ENCODE measurements at places on chromosomes 12 and 14.
A peak's percentile ranks its signal among the peaks of the same experiment; 100 is the strongest.

GRCh38 chr12:27504507-27504906 lies 19.5 kb upstream of the PPFIBP1 start:
- no peak for DNase-seq

GRCh38 chr12:25089738-25090137 lies 105.2 kb downstream of the DNAI7 start:
- DNase-seq: no peak

GRCh38 chr12:13135371-13136178 lies 32.1 kb upstream of the GSG1 start:
- DNase-seq: no peak

DNA sequence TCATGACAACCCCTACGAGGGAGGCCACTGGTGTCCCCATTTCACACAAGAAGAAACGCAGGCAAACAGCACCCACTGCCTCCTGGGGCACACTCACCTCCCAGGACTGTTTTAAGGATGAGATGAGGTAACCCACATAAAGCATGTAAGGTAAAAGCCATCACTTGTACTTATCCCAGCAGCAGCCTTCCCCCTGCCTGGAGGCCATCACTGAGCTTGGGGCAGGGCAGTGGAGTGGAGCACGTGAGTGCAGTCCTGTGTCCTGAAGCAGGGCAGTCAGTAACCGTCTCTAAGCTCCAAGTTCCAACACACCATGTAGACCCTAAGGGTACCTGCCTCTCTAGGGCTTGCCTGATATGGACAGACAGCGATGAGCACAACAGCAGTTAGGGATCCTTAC lies 1.7 kb downstream of the POLE start:
- no peak for DNase-seq

DNA sequence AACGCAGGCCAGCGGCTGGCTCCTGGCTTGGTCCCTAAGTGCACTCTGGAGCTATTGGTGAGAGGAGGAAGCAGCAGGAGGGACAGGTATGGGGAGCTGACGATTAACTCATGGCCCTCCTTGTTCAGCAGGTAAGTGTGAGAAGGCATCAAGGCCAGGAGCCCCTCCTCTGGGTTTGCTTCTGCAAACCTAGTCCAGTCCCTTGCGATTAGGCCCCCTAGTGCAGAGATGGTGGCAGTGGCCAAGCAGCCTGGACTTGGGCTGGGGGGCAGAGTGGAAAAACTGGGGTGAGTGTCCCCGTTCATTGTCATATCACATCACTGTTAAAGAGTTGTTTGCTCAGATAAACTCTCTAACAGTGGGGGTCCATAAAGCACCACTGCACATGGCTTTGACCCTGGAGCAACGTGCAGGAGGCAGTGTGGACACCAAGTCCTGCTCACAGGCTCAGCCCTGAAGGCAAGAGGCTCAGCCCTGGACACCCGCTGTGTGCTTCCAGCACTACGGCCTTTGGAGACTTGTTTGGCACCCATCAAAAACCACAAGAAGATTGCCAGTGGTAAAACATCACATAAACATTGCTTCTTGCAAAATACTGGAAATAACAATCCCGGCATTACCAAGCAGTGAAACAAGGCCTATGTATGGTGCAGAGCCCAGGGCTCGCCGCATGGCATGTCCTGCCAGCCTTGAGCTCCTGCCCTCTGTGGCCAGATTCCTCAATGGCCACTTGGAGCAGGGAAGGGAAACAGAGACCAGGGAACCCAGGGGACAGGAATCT lies 184.3 kb upstream of the RTL1 start:
- no peak for DNase-seq

- DNase-seq: peak; percentile 6
These were observed 1.7 kb downstream of the HSPA2 start for GRCh38 chr14:64541972-64542835.

GRCh38 chr14:75835156-75835725 lies 146.6 kb downstream of the TGFB3 start:
- no peak for DNase-seq

DNA sequence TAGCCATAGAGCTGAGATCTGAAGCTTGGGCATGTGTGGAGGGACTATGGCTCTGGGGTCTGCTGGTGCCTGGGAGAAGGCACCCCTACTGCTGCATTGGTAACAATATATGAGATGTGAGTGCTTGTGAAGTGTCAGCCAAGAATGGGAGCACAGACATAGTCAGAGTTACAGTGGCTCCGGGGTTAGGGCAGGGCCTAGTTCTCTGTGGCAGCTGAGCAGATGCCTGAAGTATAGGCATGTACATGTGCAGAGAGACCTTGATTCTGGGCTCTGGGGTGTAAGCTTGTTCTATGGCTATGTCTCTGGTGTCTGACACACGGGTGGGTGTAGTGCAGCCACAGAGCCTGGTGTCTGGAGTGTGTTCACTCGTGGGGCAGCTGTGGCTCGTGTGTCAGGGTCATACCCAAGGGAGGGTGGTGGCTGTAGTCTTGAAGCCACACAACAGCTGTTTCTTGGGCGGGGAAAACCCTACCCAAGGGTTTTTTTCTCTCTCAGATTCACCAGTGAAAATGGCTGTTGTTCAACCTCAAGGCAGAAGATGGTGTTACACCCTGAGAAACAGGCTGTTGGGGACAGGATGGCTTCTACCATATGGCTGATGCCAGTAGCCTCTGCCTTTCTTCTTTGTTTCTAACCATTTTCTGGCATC lies 11.9 kb upstream of the TCL1A start:
- DNase-seq: no peak

- no peak for DNase-seq
These were observed 53.8 kb downstream of the PEBP1 start for GRCh38 chr12:118189741-118190191.

DNA sequence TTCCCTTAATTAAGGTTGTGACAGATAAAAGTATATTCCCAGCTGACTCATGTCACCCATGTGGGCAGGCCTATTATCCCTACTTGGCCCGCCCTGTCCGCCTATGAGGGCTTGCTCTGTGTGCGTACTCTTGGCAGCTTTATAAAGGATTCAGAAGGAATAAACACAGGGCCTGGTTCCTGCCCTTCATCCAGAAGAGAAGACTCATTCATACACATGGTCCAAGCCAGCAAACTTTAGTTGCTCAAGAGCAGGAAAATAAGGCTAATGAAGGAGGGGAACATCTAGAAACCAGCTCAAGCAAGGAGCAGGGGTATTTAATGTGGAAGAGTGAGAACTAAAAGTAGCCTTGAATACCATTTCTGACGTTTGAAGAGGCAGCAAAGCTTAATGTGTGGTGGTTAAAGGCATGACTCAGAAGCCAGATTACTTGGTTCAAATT lies 141.9 kb downstream of the CRADD start:
- no peak for DNase-seq

GRCh38 chr14:53001787-53002378 lies 51.0 kb upstream of the FERMT2 start:
- DNase-seq: no peak

GRCh38 chr12:50442178-50442908 lies 41.7 kb downstream of the LARP4 start:
- DNase-seq: no peak

- DNase-seq: no peak
These were observed 58.2 kb downstream of the DICER1 start for GRCh38 chr14:95098984-95099599.

DNA sequence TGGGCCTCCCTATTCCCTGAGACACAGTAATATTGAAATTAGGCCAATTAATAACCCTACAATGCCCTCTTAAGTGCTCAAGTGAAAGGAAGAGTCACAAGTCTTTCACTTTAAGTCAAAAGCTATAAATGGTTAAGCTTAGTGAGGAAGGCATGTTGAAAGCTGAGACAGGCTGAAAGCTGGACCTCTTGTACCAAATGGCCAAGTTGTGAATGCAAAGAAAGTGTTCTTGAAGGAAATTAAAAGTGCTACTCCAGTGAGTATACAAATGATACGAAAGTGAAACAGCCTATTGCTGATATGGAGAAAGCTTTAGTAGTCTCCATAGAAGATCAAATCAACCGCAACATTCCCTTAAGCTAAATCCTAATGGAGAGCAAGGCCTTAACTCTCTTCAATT lies 140.8 kb downstream of the PTCSC3 start:
- DNase-seq: no peak
